Stimulated activated CD8-positive, alpha-beta memory T cell treated with anti-CD3 and anti-CD28 coated beads, Interleukin-7, amount 100 ng/mL, for 1 hour (primary cell): ENCODE measurements at places on chromosomes 7 and 10.

DNA sequence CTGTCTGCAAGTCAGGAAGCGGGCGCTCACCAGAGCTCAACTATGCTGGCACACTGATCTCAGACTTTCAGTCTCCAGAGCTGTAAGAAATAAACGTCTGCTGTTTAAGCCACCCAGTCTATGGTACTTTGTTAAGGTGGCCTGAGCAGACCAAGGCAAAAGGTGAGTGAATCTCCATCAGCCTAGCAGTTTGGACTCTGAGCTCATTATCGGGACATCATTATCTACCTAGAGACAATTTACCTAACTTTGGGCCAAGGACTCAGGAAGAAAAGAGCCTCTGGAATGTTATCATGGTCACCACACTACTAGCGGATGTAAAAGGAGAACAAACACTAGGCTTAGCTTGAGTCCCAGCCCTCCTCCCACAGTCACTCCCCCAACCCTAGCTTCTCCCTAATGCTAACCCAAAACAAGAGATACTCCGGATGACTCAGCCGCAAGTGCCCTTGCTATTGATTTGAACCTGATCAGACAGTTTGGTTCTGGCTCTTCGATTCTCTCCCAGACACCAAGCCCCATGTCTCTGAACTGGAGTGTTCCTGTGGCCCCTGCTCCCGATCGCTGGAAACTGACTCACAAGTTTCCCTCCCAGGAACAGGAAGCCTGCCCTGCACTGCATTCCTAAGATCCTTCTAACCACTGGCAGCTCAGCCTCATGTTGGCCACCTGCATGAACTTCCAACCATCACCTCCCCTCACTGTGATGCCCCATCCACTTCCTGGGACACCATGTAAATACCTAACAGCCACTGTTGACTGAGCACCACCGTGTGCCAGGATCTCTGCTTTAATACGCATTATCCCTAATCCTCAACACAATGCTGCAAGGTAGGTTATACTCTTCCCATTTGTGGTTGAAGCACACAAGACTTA lies 34.5 kb downstream of the CREB3L2 start:
- DNase-seq = no peak

GRCh38 chr7:110974441-110974840 lies 116.5 kb upstream of the LRRN3 start:
- DNase-seq = no peak

DNA sequence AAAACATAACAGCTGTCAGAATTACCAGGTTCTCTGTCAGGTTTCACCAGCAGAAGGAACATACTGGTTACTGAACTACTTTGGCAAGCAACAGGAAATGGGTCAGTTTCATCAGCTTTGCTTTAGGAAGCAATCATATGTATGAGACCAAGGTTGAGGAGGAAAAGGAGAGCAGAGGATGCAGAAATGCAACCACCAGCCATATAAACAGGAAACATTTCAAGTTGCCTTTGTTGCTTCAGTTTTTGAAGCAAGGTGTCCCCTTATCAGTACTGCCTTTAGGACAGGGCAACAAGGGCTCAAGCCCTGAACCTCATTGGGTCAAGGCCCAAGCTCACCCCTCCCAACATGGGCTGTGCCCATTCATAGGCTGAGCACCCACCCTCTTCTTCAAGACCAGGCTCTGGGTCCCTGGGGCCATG lies 10.2 kb downstream of the HIPK2 start:
- no peak for DNase-seq

DNA sequence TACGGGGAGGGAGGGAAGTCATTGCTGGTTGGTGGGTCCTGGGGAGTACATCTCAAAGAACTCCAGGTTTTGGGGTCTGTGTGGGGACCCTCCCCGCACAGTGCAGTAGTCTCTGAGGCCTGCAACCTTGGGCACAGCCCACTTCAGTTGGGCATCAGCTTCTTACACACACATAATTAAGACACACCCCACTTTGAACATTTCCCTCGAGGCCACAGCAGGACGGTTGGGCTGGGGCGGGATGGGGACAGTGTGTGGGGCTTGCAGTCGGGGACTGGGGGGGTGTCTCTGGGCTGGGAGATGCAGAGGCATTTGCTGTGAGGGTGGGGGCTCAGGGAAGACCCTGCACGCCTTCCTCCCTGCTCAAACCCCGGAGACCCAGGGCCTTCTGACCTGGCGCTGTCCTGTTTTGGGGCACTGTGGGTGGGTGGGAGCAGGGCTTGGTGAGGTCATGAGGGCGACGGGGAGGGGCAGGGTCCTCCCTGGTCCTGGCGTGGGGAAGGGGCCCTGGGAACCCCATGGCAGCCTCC lies 1.3 kb downstream of the LFNG start:
- no peak for DNase-seq

- DNase-seq = no peak
Observed at GRCh38 chr7:68244389-68244788, 1247.8 kb downstream of the TYW1 start.

DNA sequence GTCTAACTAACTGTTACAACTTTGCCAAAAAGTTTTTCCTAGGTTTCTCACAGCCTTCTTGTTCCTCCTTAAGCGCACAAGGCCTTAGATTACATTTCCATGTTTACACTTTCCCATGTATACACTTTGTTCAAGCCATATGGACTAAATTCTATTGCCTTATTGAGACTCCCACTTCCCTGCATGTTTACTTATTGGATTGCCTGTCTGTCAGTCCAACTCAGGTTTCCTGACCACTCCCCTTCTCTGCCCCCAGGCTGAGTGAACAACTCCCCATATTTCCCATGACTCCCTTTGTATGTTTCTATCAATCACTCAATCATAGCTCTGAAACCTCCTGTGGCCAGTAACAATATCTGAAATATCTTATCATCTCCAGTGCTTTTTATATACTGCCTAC lies 43.0 kb downstream of the SLC25A40 start:
- no peak for DNase-seq

GRCh38 chr10:78224602-78225001 lies 190.9 kb downstream of the RPS24 start:
- no peak for DNase-seq

DNA sequence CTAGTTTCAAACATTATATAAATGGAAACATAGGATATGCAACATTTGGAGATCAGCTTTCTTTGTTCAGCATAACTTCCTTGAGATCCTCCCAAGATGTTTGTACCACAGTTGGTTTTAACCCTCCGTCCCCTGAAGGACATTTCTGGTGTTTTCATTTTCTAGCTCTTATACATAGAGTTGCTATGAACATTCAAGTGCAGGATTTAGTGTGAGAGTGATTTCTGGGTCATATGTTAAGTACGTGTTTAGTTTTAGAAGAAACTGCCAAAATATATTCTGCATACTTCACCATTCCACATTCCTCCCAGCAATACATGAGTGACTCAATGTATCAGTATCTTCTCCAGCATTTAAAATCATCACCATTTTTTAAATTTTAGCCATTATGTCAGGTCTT lies 588.7 kb upstream of the PFKP start:
- DNase-seq = no peak

- no peak for DNase-seq
Observed at GRCh38 chr10:58851606-58852005, 324.8 kb upstream of the PHYHIPL start.

GRCh38 chr10:99685597-99685967 lies 26.3 kb downstream of the ENTPD7 start:
- no peak for DNase-seq
